ENCODE measurements at places on chromosomes 6 and 20.

- no peak for DNase-seq
These were observed 36.1 kb upstream of the INSM1 start for GRCh38 chr20:20331817-20332216.

GRCh38 chr6:84811351-84811750 is 47.0 kb upstream of the TBX18 start:
- DNase-seq = no peak

- no peak for DNase-seq
These were observed 58.3 kb downstream of the TENT5A start for GRCh38 chr6:81694207-81694606.

- no peak for DNase-seq
These were observed 23.5 kb upstream of the ANGPT4 start for GRCh38 chr20:939606-940005.

GRCh38 chr20:61805781-61806180 is 259.9 kb downstream of the TAF4 start:
- DNase-seq = no peak
